ENCODE measurements at places on chromosomes 2 and 18.
A peak's percentile ranks its signal among the peaks of the same experiment; 100 is the strongest.

DNA sequence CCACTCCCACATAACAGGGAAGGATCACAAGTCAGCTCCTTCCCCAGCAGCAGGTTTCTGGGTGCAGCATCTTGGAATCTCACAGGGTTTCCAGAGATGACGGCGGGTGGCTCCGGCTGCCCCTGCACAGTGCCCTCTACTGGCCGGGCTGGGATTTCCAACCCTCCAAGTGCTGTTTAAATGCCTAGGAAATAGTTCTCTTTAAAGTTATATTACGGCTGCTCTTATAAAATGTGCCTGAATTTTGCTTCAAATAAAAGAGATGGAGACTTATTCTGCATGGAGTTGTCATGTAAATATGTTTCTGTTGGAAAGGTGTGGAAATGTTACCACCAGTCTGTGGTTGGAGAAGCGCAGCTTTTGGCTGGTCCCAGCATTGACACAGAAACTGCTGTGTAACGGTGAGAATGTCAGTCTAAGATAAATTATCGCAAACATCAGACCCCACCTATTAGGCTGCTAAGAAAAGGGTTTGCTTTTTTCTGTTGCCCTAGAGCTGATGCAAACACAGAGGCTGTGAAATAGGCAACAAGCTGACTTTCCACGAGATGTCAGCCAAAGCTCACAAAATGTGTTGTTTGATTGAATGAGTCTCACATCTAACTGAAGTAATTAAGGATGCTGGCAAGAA lies 3.3 kb upstream of the HJURP start:
- DNase-seq = no peak

GRCh38 chr18:76468345-76469304 lies 26.4 kb downstream of the ZNF516 start:
- no peak for DNase-seq

- DNase-seq = no peak
These were observed 307.1 kb downstream of the TSN start for GRCh38 chr2:122062506-122062905.

- no peak for DNase-seq
These were observed 36.3 kb downstream of the IRS1 start for GRCh38 chr2:226763320-226763719.

DNA sequence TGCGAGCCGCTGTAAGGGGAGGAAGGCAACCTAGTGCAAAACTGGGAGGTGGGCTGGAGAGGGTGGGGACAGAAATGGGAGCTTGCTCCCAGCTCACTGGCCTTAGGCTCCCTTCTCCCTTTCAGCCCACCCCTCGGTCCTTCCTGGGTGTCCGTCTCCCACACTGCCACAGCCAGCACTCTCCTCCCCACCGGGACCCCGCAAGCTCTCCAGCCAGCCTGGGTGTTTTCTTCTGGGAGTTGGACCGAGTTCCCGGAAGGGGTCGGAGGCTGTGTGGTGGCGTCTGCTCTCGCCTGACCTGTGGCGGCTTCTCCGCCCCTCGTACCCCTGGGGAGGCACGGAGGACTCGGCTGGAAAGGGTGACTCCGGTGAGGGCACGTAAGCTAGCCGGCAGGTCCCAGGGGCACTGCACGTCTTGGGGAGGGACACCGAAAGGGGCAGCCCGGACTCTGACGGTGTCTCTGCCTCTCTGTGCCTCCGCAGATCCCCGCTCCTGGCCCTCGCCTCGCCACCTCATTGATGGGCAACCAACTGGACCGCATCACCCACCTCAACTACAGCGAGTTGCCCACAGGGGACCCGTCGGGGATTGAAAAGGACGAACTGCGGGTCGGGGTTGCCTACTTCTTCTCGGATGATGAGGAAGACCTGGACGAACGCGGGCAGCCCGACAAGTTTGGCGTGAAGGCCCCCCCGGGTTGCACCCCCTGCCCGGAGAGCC lies 1.1 kb downstream of the LRATD1 start:
- DNase-seq = no peak

DNA sequence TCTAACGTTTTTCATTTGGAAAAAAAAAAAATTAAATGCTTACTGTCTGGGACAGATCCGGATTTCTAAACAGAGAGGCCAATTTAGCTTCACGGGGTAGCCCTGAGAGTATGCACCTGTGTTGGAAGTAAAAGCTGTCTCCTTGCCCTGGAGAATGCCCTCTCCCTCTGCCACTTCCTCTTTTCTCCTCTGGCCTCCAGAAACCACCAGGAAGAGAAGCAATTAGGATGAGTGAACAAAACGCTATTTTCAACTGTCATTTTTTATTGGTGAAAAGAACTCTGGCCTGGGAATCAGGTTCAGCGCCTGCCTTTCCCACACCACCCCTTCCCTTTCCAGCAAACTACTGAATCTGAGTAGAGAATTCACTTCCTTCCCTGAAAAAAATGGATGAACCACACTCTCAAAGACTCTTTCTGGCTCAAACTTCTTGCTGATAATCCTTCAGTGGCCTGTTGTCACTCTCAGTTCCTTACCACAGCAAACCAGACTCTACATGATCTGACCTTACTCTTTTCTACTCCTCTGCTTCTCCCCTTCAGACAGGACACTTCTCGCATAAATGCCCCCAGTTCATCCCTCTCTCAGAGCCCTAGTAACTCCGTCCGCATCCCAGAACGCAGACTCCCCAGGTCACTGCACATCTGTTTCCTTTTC lies 29.8 kb downstream of the KLF7 start:
- no peak for DNase-seq

GRCh38 chr2:182015334-182016109 lies 29.9 kb downstream of the PPP1R1C start:
- DNase-seq = no peak

- DNase-seq = peak; percentile 80
These were observed 24.7 kb upstream of the AGAP1 start for GRCh38 chr2:235468978-235469655.

GRCh38 chr2:8457699-8458502 lies 224.0 kb upstream of the ID2 start:
- DNase-seq = no peak

DNA sequence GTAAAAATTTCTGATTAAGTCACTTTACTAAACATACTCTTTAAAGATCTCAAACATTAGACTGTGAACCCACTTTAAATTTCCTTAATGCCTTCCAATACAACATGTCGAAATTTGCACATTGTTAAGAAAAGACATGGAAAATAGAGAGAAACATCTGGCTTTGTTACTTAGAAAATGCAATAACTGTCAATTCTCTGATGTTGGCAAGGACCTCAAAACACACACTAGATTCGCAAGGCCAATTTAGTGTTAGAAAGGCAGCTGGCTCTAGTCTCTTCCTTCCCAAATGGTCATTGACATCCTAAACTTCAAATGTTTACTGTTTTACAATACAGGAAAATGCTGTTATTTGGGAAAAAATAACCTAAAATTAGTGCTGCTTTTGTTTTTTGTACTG lies 110.6 kb downstream of the UPP2 start:
- DNase-seq = no peak

- DNase-seq = no peak
These were observed 63.8 kb downstream of the SETBP1 start for GRCh38 chr18:44744161-44745121.

DNA sequence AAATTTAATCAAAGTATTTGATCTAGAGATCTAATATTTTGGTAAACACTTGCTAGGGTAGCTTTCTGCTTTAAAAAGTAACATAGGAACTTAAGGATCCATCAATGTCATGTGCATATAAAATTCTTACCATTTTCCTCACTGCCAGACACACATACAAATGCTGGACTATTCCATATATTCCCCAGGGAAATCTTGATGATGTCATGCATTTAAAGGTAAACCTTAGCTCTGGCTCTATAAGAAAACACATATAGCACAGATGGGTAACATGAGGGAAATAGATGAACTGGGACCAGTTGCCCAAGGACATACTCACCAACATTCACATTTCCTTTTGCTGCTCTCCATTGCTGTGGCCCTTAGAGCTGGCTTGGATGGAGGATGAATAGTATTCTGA lies 79.1 kb upstream of the FMNL2 start:
- no peak for DNase-seq

GRCh38 chr2:190563646-190564045 lies 29.1 kb upstream of the NEMP2 start:
- DNase-seq = no peak

DNA sequence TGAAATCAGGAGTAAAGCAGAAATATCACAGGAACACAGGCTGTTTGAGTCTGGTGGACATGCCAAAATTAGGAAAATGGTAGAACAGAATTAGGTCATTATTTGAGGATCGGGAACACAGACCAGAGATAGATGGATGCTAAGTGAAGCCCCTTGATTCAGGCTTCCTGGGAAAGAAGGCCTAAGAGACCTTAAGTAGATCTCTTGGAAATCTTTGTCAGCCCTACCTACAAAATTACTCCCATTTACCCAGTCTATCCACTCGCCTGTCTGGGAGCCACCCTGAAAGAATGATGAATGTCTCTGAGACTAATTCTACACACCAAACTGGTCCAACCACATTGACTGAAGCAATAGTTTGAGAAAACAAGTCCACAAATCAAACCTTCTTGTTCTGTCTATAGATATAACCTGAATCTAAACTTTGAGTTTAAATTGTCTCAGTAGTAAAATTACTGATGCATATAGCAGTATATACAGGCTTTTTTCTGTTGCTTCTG lies 36.6 kb upstream of the TANK start:
- no peak for DNase-seq

- DNase-seq = no peak
These were observed 13.4 kb downstream of the CERS6 start for GRCh38 chr2:168469281-168469988.

DNA sequence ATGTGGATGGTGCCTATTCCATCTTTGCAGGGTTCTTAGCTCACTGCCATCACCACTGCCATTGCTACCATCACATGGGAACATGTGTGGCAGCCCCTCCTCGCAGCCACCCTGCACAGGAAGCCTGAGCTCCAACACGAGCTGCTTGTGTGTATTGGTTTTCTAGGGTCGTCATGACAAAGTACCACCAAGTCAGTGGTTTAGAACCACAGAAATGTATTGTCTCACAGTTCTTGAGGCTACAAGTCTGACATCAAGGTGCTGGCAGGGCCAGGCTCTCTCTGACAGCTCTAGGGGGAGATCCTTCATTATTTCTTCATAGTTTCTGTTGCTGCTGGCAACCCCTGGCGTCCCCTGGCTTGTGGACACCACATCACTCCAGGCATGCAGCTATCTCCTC lies 10.3 kb upstream of the IL1R2 start:
- no peak for DNase-seq

GRCh38 chr2:232854082-232854481 lies 16.0 kb upstream of the SNORC start:
- peak; percentile 14 for DNase-seq

- DNase-seq = no peak
These were observed 128.4 kb upstream of the CBLN2 start for GRCh38 chr18:72672364-72673184.
